Central memory CD8-positive, alpha-beta T cell (primary cell): ENCODE measurements at places on chromosomes 7 and 10.
A peak's percentile ranks its signal among the peaks of the same experiment; 100 is the strongest.

- H3K36me3 ChIP-seq = no peaks in the 10 kb centered on the region
- H3K4me1 ChIP-seq = no peaks in the 10 kb centered on the region
- no peak overlapping the region for H3K4me3 ChIP-seq
- H3K27ac ChIP-seq = no peak overlapping the region
Observed at GRCh38 chr10:127550861-127551260, 1.8 kb downstream of the NPS start.

DNA sequence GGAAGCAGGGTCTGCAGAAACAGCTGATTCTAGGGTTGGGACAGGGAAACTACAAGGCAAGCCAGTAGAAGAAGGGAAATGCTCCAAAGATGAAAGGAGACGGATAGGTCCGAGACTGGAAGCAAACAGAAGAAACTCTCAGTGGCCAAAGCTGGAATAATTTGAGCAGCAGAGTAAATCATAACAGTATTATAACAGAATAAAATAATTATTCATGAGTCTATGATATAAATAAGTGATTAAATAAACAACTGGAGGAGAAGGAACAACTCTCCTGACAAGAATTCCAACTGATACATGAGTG is 27.6 kb downstream of the EZH2 start:
- peaks cover 8% of the 10 kb centered on the region for H3K36me3 ChIP-seq
- H3K4me3 ChIP-seq = peak overlapping the region; percentile 71
- H3K27me3 ChIP-seq = no peaks in the 10 kb centered on the region

- H3K36me3 ChIP-seq = no peaks in the 10 kb centered on the region
- peaks cover 28% of the 10 kb centered on the region for H3K27me3 ChIP-seq
- H3K4me3 ChIP-seq = peak overlapping the region; percentile 35
- DNase-seq = no peak
- H3K27ac ChIP-seq = no peak overlapping the region
Observed at GRCh38 chr7:143205560-143206293, 16.1 kb upstream of the TAS2R40 start.

DNA sequence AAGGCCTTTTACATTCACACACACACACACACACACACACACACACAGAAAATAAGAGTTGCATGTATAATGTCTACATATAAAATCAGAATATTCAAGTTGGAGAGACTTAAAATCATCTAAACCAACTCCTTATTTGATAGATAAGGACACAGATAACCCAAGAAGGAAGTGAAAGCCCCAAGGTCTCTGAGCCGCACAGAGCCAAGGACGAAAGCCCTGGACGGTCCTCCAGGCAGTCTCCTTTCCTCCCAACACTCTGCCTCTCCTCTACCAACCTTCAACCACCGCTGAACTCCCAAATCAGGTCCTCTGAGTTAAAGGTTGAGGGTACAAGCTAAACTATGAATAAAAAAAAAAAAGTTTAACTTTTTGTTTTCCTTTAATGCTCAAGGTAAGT is 28.2 kb downstream of the UBE2H start:
- H3K27ac ChIP-seq = no peak overlapping the region
- H3K4me1 ChIP-seq = peaks cover 35% of the 10 kb centered on the region
- H3K27me3 ChIP-seq = no peaks in the 10 kb centered on the region
- H3K4me3 ChIP-seq = no peak overlapping the region
- DNase-seq = no peak

DNA sequence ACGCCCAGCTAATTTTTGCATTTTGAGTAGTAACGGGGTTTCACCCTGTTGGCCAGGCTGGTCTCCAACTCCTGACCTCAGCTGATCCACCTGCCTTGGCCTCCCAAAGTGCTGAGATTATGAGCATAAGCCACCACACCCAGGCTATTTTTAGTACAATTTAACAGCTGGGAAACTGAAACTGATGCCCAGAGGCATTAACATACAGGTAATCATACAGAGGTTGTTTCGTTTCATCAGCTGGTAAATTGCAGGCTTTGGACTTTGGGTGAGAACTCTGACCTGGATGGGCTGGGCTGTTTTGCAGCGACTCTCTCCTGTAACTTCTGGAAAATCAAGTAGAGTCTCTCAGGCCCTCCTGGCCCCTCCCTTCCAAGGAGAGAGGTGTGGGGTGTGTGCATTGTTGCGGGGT is 6.2 kb upstream of the ACHE start:
- no peak for DNase-seq
- H3K4me3 ChIP-seq = no peak overlapping the region
- H3K27me3 ChIP-seq = peaks cover 48% of the 10 kb centered on the region

- H3K27ac ChIP-seq = no peak overlapping the region
- no peak overlapping the region for H3K4me3 ChIP-seq
- peaks cover 23% of the 10 kb centered on the region for H3K27me3 ChIP-seq
Observed at GRCh38 chr10:69943292-69943820, 109.3 kb upstream of the MACROH2A2 start.

GRCh38 chr10:21368022-21368582 is 157.4 kb downstream of the SKIDA1 start:
- peaks cover 3% of the 10 kb centered on the region for H3K4me1 ChIP-seq
- DNase-seq = no peak
- H3K4me3 ChIP-seq = no peak overlapping the region
- peaks cover 8% of the 10 kb centered on the region for H3K27me3 ChIP-seq
- H3K36me3 ChIP-seq = no peaks in the 10 kb centered on the region

GRCh38 chr7:98085674-98086073 is 21.0 kb upstream of the LMTK2 start:
- H3K36me3 ChIP-seq = no peaks in the 10 kb centered on the region
- peaks cover 38% of the 10 kb centered on the region for H3K27me3 ChIP-seq
- H3K4me3 ChIP-seq = no peak overlapping the region
- DNase-seq = no peak

DNA sequence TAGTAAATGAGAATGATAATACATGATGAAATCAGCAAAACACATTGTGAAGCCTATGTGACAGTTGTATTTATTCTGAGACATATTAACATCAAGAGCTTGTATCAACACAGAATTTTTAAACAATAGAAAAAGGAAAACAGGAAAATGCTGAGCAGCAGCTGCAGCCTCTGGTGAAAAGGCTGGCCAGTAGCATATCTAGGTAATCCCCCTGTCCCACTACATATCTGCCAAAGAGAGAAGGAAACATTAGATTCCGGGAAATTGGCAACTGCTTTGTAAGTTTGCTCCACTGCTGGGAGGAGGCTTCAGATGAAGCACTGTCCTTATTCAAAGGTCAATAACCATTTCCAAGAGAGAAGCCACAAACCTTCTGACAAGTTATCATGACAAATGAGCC is 89.4 kb downstream of the RALA start:
- H3K27me3 ChIP-seq = no peaks in the 10 kb centered on the region
- DNase-seq = no peak
- H3K4me1 ChIP-seq = no peaks in the 10 kb centered on the region
- no peak overlapping the region for H3K4me3 ChIP-seq
- no peak overlapping the region for H3K27ac ChIP-seq

- H3K4me3 ChIP-seq = no peak overlapping the region
- H3K36me3 ChIP-seq = peaks cover 11% of the 10 kb centered on the region
- no peak overlapping the region for H3K27ac ChIP-seq
- H3K4me1 ChIP-seq = peaks cover 16% of the 10 kb centered on the region
- no peak for DNase-seq
- no peaks in the 10 kb centered on the region for H3K27me3 ChIP-seq
Observed at GRCh38 chr7:2247141-2247995, 5.3 kb downstream of the NUDT1 start.

- peaks cover 41% of the 10 kb centered on the region for H3K27me3 ChIP-seq
- H3K4me1 ChIP-seq = no peaks in the 10 kb centered on the region
- no peaks in the 10 kb centered on the region for H3K36me3 ChIP-seq
- H3K4me3 ChIP-seq = no peak overlapping the region
- DNase-seq = no peak
Observed at GRCh38 chr10:122206471-122207065, 64.5 kb upstream of the BTBD16 start.

DNA sequence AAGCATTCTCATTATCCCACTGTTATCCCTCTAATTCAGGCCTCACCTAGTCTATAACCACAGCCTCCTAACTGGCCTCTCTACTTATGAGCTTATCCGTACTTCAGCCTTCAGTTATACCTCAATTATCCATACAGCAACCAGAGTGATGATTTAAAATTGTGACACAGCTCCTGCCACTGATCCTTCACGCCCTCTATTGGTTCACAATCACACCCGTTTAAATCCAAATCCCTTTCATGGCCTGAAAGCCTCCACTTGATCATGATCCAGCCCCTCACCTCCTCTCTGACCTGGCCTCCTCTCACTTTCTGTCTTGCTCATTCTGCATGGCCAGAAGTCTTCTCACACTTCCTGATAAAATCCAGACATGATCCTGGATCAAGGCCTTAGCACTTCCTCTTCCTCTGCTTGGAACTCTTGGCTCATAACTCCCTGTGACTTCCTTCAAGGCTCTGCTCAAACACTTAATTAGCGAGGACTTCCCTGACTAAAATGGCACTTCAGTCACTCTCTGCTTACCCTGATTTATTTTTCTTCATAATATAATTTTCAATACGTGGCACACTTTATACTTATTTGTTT is 19.0 kb upstream of the TMEM26 start:
- no peak for DNase-seq
- peaks cover 13% of the 10 kb centered on the region for H3K27me3 ChIP-seq
- no peak overlapping the region for H3K27ac ChIP-seq
- no peaks in the 10 kb centered on the region for H3K36me3 ChIP-seq
- H3K4me3 ChIP-seq = no peak overlapping the region
